ENCODE measurements at places on chromosomes 1 and 21. TPM values are rescaled to one million over a fixed set of nuclear protein-coding genes. Genes with fewer than 3 reads are reported as not detected.

The MPZ gene
- 4.7 TPM for polyA plus RNA-seq

The EPS8L3 gene
- 1.6 TPM for polyA plus RNA-seq

The CYP4X1 gene
- 11.6 TPM for polyA plus RNA-seq

The G0S2 gene
- 14.0 TPM for polyA plus RNA-seq

The DDAH1 gene
- 117 TPM for polyA plus RNA-seq

- no peak for DNase-seq
Measured at GRCh38 chr1:223007935-223008334, 135.1 kb downstream of the TLR5 start.

DNA sequence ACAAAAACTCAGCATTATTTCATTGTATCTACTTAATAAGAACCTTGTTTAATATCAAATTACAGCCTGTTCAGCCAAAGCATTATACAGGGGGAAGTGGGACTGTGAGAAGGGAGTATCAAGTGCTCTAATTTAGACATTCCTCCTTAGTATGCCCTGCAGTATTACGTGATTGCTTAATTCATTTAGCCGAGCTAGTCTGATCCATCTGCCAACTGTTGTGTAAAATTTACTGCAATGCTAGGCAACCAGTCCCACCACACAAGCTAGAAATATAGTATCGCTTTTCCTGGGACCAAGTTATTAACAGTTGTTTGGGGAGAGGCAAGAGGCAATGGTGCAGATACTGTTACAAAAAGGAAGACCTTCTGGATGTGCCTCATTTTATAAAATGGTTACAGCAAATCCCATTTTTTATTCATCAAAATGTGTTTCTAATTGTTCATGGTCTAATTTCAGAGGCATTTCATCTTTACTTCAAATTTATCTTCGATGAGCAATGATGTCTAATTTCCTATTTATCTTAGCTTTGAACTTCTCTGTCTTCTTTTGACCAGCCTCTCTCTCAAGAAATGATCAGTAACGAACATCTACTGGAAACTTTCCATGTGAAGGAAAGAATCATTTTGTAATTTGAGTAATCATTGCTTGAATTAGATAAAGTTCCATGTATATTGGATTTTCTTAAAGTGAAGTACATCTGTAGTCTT, 283.3 kb downstream of the DUSP10 start:
- peak; percentile 25 for DNase-seq

DNA sequence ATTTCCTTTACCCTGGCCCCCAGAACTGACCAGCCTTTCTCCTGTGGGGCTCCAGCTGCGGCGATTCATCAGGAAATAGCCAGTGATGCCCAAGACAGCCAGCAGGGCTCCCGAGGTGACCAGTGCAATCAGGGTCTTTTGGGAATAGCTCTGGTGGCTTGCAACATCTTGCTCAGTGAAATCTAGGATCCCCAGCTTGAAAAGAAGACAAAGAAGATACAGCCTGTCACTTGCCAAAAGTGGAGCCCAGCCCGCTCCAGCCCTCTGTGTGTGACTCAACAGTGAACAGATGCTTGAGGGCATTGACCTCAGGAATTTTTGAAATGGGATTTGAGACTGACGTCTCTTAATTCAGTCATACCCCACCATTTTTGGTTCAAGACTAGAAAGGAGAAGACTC, 22.3 kb downstream of the CD34 start:
- DNase-seq, result no peak

The LRRN2 gene
- polyA plus RNA-seq, result 15.3 TPM

The LIN28A gene
- 0.06 TPM for polyA plus RNA-seq

The CENPL gene
- 11.4 TPM for polyA plus RNA-seq

DNA sequence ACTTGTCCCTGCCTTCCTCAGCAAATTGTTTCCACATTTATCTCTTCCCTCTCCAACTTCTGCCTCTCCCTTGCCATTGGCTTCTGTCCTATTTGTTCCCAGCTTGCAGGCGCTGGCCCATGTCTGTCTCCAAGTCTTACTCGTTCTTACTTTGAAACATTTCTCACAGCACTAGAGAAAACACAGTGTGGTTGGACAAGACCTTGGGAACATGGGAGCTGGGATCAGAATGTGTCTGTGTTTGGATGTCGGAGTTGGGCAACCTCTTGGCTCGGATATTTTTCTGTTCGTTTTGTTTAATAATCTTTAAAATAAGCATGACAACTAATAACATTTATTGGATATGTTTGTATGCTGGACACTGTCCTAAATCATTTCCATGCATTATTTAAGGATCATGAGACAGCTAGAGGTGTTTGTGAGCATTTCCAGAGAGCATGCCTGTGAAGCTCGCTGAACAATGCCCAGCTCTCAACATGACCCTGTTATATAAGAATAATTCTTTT, 5.9 kb upstream of the BRWD1 start:
- no peak for DNase-seq

DNA sequence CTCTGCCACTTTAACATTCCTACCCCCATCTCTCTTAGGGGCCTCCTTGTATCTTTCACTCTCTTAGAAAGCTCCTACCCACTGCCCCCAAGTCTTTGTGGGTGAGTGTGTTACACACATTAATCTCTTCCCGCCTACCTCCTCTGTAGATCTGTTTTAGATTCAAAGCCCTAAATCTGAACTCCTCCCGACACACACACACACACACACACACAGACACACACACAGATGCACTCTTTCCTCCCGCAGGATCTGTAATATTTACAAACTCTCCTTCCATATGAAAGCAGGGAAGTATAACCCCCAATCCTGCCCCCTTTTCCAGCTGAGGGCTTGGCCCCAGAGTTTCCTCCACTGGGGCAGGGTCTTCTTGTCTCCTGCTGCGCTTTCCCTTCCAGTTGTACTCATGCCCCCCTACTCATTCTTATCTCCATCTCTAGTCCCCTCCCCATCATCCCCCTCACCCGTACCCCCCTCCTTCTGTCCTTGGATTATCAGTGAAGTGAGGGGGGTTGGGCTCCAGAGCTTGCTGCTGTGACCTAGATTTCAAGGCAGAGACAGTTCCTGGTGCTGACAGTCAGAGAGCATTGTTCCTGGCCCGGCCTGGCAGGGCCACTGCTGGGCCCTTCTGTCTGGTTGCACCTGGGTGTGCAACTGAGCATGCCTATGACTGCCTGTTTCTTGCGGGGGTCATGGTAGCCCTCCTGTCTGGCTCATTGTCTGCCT, 4.3 kb downstream of the PEA15 start:
- no peak for DNase-seq

DNA sequence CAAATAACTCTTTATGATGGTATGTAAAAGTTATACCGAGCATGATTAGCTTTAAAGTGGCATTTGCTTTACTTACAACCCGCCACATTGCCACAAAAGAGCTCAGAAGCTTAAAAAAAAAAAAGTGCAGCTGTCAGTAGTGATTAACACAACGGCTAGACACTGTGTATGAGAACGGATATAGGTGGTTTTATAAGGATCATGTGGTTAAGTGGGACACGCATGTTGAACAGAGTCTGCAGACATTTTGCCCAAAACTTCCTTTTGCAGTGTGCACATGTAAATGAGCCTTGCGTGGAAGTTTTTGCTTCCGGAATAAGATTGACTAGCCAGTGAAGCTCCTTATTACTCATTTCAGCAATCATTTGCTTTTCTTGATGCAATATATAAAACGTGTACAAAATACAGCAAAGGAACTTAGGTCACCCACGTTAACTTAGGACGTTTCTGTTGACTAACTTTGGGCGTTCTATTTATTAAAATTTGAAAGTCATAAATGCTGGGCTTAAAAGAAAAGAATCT, 58.7 kb upstream of the RGS1 start:
- DNase-seq, result no peak

DNA sequence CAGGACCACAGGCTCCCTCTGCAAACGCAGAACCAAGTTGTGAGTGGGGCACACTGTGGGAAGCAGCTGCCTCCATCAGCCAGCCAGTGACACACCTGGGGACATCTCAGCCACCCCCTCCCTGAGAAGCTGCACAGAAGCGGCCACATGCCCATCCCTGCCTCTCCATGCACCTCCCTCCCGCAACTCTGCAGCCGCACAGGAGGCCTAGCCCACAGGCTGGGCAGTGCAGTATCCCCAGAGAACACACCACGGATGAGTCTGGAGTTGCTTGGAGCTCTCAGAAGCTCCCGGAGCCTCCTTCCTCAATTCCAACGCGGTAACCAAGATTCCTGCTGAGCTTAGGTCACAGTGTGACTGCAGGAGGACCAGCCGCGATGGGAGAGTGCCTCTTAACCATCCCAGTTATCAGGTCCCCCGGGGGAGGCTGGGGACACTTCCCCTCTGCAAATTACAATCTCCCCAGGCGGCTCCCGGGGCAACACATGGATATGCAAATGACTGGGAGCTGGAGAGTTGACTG, 1.2 kb upstream of the WNT3A start:
- DNase-seq, result no peak

GRCh38 chr21:44547656-44548331, 3.5 kb downstream of the KRTAP10-2 start:
- DNase-seq, result no peak

The SYT14 gene
- 0.37 TPM for polyA plus RNA-seq

DNA sequence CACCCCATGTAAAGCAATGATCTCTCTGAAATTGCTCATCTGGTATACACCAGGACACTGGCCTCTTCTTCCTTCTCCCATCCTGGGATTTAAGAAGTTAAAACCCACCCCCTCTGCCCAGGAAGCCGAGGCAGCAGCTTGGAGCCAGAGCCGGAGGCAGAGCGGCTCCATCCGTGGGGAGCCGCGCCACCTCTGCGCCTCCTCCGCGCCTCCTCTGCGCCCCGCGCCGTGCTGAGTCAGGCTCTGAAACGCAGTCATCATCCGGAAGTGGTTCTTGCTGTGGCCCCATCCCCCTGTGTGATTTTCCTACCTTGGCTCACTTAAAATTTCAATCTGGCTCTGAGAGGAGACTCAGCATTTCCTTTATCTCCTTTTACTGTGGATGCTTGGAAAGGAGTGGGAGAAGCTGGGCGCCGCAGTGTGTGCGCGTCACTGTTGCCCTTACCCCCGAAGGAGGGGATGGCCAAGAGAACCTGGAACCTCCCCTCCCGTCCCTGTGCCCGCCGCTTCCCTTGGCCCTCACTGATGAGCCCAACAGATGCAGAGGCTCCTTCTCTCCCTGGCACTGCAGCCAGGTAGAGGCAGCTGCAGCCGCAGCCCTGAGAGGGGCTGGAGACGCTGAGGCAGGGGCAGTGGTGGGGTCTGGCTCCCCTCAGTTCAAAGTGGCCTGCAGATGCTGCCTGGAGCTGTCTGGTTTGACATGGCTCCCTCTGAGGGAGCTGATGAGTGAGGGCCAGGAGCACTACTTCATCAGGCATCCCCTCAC, 15.3 kb upstream of the NPHP4 start:
- DNase-seq, result no peak

Measured in left renal cortex interstitium (tissue), 4 donors.